KG1 (cell line): ENCODE measurements at places on chromosomes 7 and 10.

DNA sequence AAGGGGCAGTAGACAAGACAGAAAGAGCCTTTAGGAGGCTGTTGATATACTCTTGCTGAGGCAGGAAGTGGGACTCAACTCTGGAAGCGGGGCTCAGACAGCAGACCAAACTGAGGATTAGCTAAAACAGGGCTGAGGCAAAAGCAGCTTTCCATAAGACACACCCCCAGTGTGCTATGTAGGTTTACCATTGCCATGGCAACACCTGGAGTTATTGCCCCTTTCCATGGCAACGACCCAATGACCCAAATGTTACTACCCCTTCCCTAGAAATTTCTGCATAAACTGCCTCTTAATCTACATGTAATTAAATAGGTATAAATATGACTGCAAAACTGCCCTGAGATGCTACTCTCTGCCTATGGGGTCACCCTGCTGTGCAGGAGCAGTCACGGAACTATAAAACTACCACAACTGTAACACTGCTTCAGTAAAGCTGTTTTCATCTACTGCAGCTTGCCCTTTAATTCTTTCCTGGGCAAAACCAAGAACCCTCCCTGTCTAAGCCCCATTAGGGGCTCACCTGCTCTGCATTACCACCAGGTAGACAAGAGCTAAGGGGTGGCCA, 348.4 kb upstream of the PODXL start:
- no peak for DNase-seq

GRCh38 chr7:134963036-134963435, 23.3 kb upstream of the AGBL3 start:
- no peak for DNase-seq

GRCh38 chr10:15482156-15482555, 111.1 kb upstream of the FAM171A1 start:
- DNase-seq = no peak

GRCh38 chr10:31635415-31636065, 293.1 kb downstream of the ARHGAP12 start:
- no peak for DNase-seq

GRCh38 chr7:120272701-120273475, at the start of gene KCND2:
TSS of gene KCND2 (plus strand) at chr7:120273175.
- no peak for DNase-seq
